Naive thymus-derived CD4-positive, alpha-beta T cell (primary cell): ENCODE measurements at places on chromosomes 11 and 22. TPM values are rescaled to one million over a fixed set of nuclear protein-coding genes. Genes with fewer than 3 reads are reported as not detected.
A peak's percentile ranks its signal among the peaks of the same experiment; 100 is the strongest.

DNA sequence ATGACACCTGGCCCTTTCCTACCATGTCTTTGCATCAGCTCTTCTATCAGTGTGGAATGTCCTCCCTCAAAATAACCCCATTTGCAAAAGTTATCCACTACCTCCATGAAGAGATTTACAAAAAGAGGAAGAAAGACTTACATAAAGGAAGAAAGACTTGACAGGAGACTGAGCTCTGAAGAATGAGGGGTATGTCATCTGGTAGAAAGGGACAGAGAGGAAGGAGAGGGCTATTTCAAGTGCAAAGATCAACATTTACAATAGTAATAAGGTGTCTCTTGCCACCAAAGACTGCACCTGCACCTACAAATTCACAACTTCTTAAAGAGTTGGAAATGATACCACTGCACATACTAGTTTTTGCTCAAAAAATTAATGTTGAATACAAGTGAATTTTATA, 18.2 kb downstream of the PAK1 start:
- DNase-seq, result no peak
- no peak overlapping the region for H3K4me3 ChIP-seq
- no peaks in the 10 kb centered on the region for H3K4me1 ChIP-seq
- no peak overlapping the region for H3K27ac ChIP-seq
- H3K36me3 ChIP-seq, result no peaks in the 10 kb centered on the region

GRCh38 chr22:30023099-30023660, 57.1 kb upstream of the HORMAD2 start:
- DNase-seq, result no peak
- H3K4me3 ChIP-seq, result no peak overlapping the region
- no peaks in the 10 kb centered on the region for H3K27me3 ChIP-seq
- no peak overlapping the region for H3K27ac ChIP-seq
- H3K4me1 ChIP-seq, result no peaks in the 10 kb centered on the region

- no peaks in the 10 kb centered on the region for H3K36me3 ChIP-seq
- peaks cover 4% of the 10 kb centered on the region for H3K4me1 ChIP-seq
- DNase-seq, result peak; percentile 79
- peak overlapping the region; percentile 53 for H3K4me3 ChIP-seq
- peak overlapping the region; percentile 50 for H3K27ac ChIP-seq
Measured at GRCh38 chr22:42500161-42500835, 19.3 kb downstream of the RRP7A start.

- H3K27me3 ChIP-seq, result no peaks in the 10 kb centered on the region
- H3K36me3 ChIP-seq, result no peaks in the 10 kb centered on the region
- no peaks in the 10 kb centered on the region for H3K4me1 ChIP-seq
- no peak for DNase-seq
- H3K27ac ChIP-seq, result no peak overlapping the region
Measured at GRCh38 chr11:31870609-31871309, 59.6 kb upstream of the PAX6 start.

GRCh38 chr22:22033803-22034468, 51.3 kb upstream of the TOP3B start:
- no peaks in the 10 kb centered on the region for H3K4me1 ChIP-seq
- H3K27ac ChIP-seq, result no peak overlapping the region
- DNase-seq, result no peak
- no peaks in the 10 kb centered on the region for H3K36me3 ChIP-seq
- H3K27me3 ChIP-seq, result no peaks in the 10 kb centered on the region
- no peak overlapping the region for H3K4me3 ChIP-seq

DNA sequence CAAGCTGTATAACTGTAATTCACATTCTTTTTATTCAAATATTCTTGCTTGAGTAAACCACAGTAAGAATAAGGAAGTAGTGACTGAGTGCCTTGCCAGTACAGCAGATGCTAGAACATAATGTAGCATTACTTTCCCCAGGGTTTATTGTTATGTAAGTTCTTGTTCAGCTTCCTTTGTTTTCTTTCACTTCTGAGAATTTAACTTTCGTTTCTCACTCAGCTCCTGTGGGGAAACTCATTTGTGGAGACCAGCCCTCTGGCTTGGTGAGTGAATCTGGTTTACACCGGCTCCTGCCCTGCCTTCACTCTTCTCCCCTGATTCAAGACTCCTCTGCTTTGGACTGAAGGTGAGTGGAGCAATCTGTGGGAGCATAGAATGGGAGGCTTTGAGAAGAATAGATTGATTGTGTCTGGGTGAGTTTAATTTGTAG, at the start of gene TRIM22:
Gene TRIM22 (plus strand): TSS at position 240 of the 433 bp plus-strand sequence. CDS start 6,443 bp downstream, outside the sequence.
- H3K27ac ChIP-seq, result peak within 1 kb of the TSS; percentile 93
- peak; percentile 65 for DNase-seq
- H3K4me3 ChIP-seq, result peak within 1 kb of the TSS; percentile 81
- no peaks in the 10 kb centered on the region for H3K36me3 ChIP-seq

GRCh38 chr22:44668190-44668885, 33.7 kb upstream of the PRR5 start:
- peaks cover 49% of the 10 kb centered on the region for H3K4me1 ChIP-seq
- peak overlapping the region; percentile 73 for H3K4me3 ChIP-seq
- peak; percentile 64 for DNase-seq

DNA sequence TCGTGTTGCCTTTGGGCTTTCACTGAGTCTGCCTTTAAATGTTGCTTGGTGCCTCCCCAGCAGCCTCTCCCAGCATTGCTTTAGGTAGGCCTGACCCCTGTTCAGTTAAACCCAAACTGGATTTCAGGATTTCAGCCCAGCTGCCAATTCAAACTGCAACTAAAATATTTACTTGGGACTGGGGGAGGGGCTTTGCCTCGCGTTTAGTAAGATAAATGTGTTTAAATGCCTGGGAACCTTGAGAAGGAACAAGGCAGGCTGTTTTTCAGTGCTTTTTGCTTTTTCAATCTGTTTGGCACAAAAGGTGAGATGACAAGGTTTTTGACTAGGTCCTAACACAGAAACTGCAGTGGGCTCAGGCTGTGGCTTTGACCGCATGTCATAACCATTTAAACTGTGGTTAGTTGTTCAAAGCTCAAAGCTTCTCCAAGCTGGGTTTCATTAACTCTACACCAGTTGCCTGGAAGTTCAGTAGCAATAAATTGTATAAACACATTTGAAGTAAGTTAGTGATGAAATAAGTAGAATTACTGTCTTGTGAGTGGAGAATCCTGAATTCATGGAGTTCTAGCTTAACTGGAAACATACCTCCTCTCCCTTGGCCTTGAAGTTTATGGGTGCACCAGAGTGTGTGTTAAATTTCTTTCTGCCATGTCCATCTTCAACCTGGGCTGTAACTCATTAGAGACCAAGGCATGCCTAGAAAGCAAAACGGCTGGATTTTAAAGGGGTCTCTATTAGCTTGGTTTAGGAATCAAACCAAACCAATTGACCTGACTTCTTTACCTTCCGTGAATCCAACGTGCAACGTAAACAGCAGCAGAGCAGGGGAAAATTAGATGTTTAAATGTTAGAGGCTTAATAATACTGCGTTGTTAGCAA, 3.6 kb downstream of the PKNOX2 start:
- DNase-seq, result no peak
- peaks cover 12% of the 10 kb centered on the region for H3K4me1 ChIP-seq
- no peak overlapping the region for H3K27ac ChIP-seq
- no peak overlapping the region for H3K4me3 ChIP-seq
- no peaks in the 10 kb centered on the region for H3K36me3 ChIP-seq

The PITPNM1 gene
- total RNA-seq, result 112 TPM

The MS4A3 gene
- total RNA-seq, result 9.9 TPM

The SCGB1D2 gene
- not detected in 2 replicates for total RNA-seq

The SF1 gene
- total RNA-seq, result 454 and 462 TPM in 2 replicates

The MS4A6A gene
- not detected in 2 replicates for total RNA-seq
